Thyroid gland (tissue), 4 donors: ENCODE measurements at places on chromosomes 4 and X. TPM values are rescaled to one million over a fixed set of nuclear protein-coding genes. Genes with fewer than 3 reads are reported as not detected.

Gene SPANXN3
- not detected for total RNA-seq

Gene CAPN6
- total RNA-seq: 1.6 TPM

Gene RASGEF1B
- 13.4 TPM for total RNA-seq

Gene SYNPO2
- total RNA-seq: 37.8 TPM

Gene AMER1
- total RNA-seq: 3.2 TPM

Gene TAF9B
- 35.2 TPM for total RNA-seq
